ENCODE measurements at places on chromosomes 1 and 21. TPM values are rescaled to one million over a fixed set of nuclear protein-coding genes. Genes with fewer than 3 reads are reported as not detected.
A peak's percentile ranks its signal among the peaks of the same experiment; 100 is the strongest.

DNA sequence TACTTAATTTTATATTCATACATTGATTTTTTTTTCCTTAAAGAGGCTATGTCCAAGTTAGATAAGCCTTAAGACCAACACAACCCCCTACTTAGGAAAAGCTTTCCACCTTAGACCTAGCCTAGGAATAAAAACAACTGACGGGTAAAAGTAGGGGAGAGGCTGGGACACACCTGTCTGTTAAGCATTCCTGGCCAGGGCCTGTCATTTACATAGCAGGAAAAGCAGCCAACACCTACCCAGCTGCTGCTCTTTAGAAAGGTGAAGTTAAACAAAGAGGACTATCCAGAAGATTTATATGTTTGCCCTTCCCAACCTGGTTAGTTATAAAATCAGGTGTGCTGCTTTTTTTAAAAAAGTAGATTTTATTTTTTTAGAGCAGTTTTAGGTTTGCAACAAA, 29.1 kb upstream of the SAMD13 start:
- no peak overlapping the region for H3K27ac ChIP-seq
- no peaks in the 10 kb centered on the region for H3K36me3 ChIP-seq
- no peaks in the 10 kb centered on the region for H3K27me3 ChIP-seq
- DNase-seq, result no peak

The WLS gene
- total RNA-seq, result 105 TPM

GRCh38 chr1:1040004-1040991, 20.4 kb downstream of the AGRN start:
- no peak overlapping the region for H3K27ac ChIP-seq
- H3K27me3 ChIP-seq, result peaks cover 22% of the 10 kb centered on the region
- peaks cover 10% of the 10 kb centered on the region for H3K4me1 ChIP-seq

The IQGAP3 gene
- total RNA-seq, result 0.24 TPM

DNA sequence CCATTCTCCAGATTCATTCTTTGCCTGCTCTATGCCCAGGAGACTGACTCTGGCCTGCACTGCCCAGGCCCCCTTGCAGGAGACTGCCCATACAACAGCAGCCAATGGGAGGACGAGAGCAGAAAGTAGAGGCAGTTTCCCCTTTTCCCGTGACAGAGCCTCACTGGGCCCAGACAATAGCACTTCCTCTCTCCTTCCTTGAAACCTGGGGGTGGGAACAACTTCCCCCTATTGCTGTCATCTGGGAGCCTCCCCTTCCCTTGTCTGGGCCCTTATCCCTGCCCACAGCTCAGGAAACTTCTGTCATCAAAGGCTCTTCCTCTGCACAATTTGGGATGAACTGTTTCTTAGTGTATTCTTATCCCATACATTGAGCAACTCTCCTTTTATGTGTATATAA, 60.8 kb upstream of the KCNJ15 start:
- no peaks in the 10 kb centered on the region for H3K27me3 ChIP-seq
- H3K36me3 ChIP-seq, result no peaks in the 10 kb centered on the region
- H3K27ac ChIP-seq, result no peak overlapping the region
- H3K4me3 ChIP-seq, result no peak overlapping the region
- DNase-seq, result no peak
- no peaks in the 10 kb centered on the region for H3K4me1 ChIP-seq

- no peak overlapping the region for H3K4me3 ChIP-seq
- no peak for DNase-seq
- no peak overlapping the region for H3K27ac ChIP-seq
These were observed 207.0 kb downstream of the SIPA1L2 start for GRCh38 chr1:232422898-232423297.

DNA sequence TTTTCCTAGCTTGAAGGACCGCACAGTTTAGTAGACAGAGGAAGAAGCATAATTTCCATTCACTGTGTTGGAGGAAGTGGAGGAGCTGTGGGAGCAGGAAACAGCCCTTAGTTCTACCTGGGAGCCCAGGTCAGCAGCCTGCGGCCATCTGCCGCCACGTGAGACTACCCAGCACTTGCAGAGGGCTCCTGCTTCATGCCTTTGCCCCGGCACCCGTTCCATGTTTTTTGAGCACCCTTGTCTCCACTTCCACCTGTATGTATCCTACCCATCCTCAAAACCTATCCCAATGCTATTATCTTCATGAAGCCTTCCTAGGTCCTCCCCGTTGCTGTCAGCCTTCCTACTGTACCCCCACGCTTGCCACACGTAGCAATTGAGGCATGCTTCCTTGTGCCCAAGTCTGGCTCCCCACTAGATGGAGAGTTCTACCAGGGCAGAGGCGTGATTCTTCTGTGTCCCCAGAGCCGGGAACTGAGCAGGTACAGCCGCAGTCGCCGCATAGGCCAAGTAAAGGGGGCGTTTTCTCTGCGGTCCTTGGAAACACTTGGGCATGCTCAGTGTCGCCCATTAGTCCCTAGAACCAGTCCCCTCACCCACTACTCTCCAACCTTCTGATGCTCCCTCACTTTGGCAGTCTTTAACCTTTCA, 1.9 kb downstream of the SLC6A9 start:
- H3K27me3 ChIP-seq, result no peaks in the 10 kb centered on the region
- H3K4me3 ChIP-seq, result peak overlapping the region; percentile 36
- peak; percentile 36 for DNase-seq
- H3K4me1 ChIP-seq, result peaks cover 14% of the 10 kb centered on the region
- no peaks in the 10 kb centered on the region for H3K36me3 ChIP-seq

The FAM151A gene
- not detected for total RNA-seq

DNA sequence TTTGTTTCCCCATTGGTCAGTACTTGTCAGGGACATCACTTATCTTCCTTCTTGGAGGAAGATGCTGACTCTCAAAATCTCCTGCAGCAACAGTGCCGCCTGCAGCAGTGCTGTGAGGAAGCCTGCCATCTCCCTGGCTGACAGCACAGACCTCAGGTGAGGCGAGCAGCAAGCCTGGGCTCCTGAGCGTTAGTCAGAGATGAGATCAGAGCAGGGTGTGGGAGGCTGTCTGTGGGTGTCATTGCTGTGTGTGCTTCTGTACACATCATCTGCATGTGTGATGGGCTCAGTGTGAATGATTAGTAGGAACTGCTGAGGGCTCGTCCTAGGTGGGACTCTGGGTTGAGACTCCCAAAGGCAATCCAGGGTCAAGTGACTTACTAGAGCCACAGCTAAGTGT, 6.1 kb downstream of the STRIP1 start:
- H3K27me3 ChIP-seq, result no peaks in the 10 kb centered on the region
- no peak overlapping the region for H3K27ac ChIP-seq
- peaks cover 14% of the 10 kb centered on the region for H3K4me1 ChIP-seq
- DNase-seq, result no peak
- H3K4me3 ChIP-seq, result no peak overlapping the region

All from adrenal gland (tissue), 19 donors.